ENCODE measurements at places on chromosomes 1 and 21.

DNA sequence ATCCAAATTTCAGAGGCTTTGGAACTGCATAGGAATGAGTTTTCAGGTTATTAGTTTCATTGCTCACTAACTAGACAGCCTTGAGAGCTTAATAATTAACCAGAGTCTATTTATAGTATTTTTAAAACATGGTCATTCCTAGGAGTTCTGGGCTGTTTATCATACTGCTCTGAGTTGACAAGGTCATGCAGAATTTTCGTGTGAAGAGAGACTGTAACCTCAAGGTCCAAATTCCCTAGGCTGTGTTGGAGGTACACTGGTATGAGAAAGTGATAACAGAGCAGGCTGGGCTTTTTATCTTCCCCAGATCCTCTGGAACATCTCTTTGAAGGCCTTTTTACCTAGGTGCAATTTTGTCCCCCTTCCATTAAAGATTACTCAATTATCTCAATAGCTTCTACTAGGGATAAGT lies 736.3 kb downstream of the LTN1 start:
- DNase-seq: no peak

- DNase-seq: no peak
Measured at GRCh38 chr1:153402226-153402625, 11.4 kb upstream of the S100A8 start.

DNA sequence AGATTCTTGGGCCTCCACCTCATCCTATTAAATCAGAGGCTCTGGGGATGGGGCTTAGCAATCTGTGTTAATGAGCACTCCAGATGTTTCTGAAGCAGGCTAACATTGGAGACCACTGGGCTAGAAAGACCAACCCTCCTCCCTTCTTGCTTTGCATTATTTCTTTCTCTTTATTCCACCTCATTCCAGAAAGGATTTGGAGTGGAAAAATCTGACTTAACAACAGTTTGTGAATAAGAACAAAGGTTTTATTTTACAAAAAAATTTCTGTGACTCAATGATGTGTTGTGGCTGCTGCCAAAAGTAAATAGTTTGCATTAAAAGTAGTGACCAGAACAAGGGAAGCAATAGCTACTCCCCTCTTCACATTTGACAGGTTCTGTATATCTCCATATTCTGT lies 79.4 kb downstream of the TGFB2 start:
- DNase-seq: no peak

- no peak for DNase-seq
Measured at GRCh38 chr1:226492426-226493137, 56.0 kb upstream of the STUM start.

GRCh38 chr1:211210965-211211364 lies 48.2 kb upstream of the RCOR3 start:
- no peak for DNase-seq

GRCh38 chr1:61287734-61288133 lies 205.4 kb downstream of the NFIA start:
- DNase-seq: no peak

DNA sequence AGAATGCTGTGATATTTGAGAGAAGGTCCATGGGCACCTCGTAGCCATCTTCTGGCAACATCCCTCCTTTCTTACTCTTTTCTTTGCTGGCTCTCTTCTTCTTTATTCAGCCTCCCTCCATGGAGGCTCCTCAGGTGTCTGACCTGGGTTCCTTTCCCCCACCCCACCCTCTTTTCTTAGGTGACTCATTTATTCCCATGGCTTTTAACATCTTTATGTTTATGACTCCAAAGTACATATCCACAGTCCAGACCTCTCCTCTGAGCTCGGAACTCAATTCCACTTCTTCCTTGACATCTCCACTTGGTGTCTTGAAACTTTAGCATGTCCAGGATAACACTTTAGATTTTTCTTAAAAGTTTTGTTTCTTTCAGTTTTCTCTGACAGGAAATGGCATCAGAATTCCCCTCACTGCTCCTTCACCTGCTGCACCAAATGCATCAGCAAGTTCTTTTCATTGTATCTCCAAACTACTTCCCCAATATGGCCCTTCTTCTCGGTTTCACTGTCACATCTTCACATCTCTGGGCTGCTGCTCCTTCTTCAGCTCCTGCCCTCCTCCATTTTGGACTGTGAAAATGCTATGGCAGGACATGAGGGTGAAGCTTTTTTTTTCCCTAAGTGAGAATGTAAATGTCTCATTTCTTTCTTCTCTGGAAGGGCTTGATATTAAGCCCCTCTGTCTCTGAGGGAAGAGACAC lies 95.9 kb downstream of the GIPC2 start:
- no peak for DNase-seq

DNA sequence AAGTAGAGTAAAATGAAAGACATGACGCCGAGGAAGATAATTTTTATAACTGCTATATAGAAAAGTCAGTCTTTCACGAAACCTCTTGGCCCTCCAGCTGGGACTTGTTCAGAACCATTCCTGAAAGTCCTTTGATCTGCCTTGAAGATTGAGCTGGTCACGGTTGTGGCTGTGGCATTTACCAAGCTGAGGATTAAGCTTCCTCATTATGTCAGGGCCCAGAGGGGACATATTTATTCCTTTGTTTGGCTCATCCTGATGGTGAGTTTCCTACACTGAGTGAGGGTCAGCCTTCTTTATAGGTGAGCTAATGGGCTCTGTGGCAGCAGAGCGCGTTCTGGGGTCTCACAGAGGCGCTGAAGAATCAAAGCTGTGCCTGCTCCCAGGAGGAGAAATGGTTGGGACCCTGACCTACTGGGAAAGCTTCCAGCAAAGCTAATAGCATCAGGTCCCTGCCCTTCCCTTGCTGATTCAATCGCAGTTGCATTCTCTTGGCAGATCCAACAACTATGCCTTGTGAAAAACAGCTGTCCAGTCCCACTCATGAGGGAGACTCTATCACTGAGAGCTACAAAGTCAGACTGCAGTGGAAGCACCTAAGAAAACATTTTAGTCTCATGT lies 43.2 kb upstream of the PBX1 start:
- DNase-seq: no peak

All from Jurkat, Clone E6-1 (cell line).